ENCODE measurements at places on chromosomes 4 and X.

DNA sequence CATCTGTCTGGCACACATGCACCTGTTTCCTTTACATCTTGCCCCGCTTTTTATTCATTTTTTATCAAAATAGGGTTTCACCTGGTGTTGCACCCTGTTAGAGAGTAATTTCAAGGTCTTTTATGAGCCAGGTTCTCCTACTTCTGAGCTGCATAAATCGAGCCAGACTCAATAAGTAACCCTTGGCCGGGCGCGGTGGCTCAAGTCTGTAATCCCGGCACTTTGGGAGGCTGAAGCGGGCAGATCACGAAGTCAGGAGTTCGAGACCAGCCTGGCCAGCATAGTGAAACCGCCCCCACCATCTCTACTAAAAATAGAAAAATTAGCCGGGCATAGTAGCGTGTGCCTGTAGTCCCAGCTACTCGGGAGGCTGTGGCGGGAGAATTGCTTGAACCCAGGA is 1.0 kb upstream of the PPP2R3B start:
- no peak for DNase-seq

DNA sequence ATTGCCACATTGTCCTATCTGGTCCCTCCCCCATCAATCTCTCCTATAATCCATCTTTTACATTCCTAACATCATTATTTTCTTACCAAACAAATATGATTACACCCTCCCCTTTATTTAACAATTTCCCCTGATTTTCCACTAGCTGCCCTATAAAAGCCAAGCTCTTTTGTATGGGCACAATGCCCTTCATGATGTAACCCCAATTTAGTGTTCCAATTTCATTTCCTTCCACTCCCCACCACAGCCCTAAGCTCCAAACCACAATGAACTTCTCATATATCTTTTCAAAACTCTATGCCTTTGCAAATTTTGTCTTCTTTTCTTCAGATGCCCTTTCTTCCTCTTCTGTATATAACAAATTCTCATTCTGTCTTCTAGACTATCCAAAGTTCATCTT is 39.5 kb upstream of the PTPN13 start:
- no peak for DNase-seq

GRCh38 chrX:49054073-49054762 is 4.6 kb upstream of the CCDC120 start:
- no peak for DNase-seq

GRCh38 chrX:118353081-118353850 is 7.4 kb downstream of the WDR44 start:
- no peak for DNase-seq

DNA sequence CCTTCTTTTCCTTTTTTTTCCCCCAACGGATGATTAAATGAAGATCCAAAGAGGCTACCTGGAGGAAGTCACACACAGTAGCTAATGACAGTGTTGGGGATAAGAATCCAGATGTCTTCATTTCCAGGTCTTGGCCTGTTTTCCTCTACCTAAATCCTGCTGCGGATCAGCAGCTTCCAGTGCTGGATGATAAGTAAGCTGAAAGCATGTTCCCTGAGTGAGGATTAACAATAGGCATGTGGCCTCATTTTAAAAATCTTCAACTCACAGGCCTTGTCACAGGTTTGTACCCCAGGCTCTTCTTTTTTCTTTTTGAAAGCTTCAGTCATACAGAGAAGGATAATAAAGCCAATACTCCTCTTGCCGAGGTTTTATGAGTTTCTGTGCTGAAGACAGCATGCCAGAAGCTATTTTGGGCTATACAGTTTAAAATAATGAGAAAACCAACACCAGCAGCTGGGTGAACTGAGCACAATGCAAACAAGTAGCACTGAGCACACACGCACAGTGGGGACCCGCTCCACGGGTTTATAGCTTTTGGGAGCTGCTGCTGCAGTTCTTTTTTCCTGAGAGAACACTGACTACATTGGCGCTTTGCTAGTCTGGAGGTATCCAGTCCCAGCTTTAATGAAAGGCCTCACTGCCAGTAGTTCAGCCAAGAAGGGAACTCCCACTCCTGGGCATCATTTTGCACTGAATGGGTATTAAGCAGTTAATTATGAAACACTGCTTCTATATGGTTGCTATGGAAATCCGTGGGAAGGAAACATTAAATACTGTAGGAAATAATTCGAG is 184.2 kb upstream of the CTSO start:
- DNase-seq, result no peak

DNA sequence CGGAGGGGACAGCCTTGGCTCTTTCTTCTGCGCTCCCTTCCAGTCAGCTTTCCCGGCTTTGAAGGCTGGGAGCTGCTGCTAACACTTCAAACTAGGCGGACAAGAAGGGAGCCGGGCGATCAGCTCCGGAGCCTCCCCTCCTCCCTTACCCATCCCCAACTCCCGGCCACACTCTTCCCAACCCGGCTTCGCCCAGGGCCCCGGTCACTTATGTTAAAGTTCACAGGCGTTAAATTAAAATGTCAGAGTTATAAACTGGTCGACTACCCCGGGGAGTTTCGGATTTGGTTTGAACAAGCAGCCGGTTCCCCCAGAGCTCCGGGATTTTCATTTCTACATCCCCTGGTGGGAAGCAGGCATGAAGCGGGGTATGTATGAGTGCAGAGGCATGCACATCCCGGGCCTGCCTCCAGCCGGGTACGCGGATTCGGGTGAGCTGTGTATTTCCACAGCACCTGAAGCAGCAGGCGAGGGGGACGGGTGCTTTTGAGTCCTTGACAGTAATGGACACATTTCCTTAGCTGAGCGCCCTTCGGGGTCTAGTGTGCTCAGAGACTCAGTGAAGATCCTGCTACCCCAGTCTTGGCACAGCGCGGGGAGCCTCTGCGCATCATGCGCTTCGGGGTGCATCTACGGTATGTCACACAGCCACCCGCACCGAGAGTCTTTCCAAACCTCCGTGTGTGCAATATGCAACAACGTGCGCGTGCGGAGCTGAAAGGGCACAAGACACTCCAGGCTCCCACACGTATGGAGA is 880 bp downstream of the UNC5C start:
- no peak for DNase-seq

DNA sequence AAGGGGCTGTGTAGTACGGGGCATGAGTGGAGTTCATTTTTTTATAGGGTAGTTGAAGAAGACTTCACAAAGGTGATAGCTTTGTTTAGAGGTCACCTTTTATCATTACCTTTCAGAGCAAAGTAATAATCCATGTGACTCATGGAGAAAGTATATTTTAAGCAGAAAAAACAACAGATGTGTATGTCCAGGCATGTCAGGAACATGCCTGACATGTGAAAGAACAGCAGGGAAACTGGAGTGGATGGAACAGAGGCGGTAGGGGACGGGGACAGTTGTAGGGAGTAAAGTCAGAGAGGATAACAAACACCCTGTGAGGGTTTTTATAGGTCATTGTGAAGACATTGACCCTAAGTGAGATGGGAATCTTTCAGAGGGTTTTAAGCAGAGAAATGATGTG is 107.6 kb downstream of the USP9X start:
- no peak for DNase-seq

DNA sequence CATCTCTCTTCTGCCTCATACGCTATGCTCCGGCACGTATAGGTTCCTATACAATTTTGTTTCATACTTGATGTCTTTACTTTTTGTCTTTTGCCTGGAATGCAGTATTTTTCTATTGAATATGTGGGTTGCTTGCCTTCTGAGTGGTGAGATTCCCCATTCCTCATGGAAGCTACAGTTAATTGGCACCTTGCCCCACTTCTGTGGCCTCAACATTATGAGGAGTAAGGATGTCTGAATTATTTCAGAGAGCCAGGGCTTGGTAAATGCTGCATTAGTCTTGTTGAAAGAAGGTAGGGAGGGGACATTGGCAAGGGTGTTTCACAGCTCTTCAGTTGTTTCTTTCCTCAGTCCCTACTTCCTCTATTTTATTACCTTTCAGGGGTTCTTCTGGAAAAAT is 23.0 kb downstream of the CDKL5 start:
- no peak for DNase-seq

- no peak for DNase-seq
Measured at GRCh38 chr4:117793845-117794480, 240.3 kb upstream of the NDST3 start.

DNA sequence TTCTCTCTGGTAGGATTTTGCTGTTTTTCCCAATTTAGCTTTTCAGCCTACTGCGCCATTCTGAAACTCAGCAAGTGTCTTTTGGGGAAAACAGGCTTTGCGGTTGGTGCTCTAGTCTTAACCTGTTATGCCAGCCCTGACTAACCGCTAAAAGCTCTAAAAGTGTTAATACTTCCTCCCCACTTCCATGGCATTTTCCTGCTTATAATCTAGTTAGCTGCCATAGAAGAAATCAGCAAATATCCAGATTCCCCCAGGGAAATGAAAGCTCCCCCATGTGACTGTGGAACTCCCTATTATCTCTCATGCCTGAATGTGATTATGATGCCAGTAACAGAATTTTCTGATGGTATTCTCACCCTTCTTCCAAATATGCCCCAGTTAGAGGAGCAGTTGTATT is 28.7 kb upstream of the GYPA start:
- DNase-seq, result no peak

- DNase-seq, result no peak
Measured at GRCh38 chr4:129140521-129140920, 44.6 kb downstream of the C4orf33 start.

- no peak for DNase-seq
Measured at GRCh38 chr4:17236686-17237085, 275.2 kb downstream of the QDPR start.

GRCh38 chr4:129218360-129218759 is 122.4 kb downstream of the C4orf33 start:
- DNase-seq, result no peak

DNA sequence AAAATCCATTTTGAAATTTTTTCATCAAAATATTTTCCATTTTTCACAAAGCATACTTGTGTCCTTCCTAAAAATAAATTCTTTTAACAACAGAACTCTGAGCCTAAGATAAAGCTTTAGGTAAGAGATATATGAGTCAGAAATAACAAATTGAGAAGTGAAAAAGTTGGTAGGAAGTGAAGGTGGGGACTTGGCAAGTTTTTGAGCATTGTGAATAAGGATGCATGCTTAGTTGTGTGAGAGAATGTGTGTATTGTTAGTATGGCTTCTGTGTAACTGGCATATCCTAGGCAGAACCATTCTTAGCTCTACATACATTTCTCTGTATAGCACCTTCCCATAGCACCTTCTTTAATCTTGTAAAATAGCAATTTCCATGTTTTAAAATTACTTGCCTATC is 6.8 kb downstream of the ASB5 start:
- no peak for DNase-seq

- DNase-seq, result no peak
Measured at GRCh38 chr4:170008371-170008770, 17.8 kb downstream of the MFAP3L start.

DNA sequence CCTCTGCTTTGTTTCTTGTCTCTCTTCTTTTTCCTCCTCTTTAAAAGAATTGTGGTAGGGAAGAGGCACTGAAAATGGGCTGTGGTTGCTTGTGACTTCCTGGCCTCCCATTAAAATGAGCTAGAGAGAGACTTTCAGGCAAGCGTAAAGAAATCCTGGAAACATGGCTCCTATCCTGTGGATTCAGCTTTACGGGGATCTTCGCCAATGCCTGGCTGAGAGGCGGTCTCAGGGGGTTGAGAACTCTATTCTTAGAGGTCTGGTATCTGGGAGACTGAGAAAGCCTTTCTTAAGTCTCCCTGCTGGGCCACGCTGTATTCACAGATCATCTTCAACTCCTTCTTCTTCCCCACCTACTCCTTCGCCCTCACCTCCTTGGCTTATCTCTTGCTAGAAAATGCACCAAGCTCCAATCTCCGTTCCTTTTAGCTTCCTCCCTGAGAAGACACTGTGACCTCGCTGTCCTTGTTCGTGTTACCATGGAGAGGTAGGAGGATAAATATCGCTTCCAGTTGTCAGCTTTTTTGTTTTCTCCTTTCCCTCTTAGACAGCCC is 542 bp upstream of the KLF8 start:
- no peak for DNase-seq

- DNase-seq, result no peak
Measured at GRCh38 chr4:98746936-98747335, 88.5 kb upstream of the TSPAN5 start.

- DNase-seq, result no peak
Measured at GRCh38 chrX:10965174-10965798, 145.8 kb upstream of the HCCS start.

GRCh38 chr4:74969507-74970474 is 36.9 kb downstream of the PARM1 start:
- DNase-seq, result no peak

- no peak for DNase-seq
Measured at GRCh38 chr4:17272154-17272553, 239.7 kb downstream of the QDPR start.

GRCh38 chrX:126141014-126141413 is 25.1 kb downstream of the DCAF12L2 start:
- DNase-seq, result no peak

DNA sequence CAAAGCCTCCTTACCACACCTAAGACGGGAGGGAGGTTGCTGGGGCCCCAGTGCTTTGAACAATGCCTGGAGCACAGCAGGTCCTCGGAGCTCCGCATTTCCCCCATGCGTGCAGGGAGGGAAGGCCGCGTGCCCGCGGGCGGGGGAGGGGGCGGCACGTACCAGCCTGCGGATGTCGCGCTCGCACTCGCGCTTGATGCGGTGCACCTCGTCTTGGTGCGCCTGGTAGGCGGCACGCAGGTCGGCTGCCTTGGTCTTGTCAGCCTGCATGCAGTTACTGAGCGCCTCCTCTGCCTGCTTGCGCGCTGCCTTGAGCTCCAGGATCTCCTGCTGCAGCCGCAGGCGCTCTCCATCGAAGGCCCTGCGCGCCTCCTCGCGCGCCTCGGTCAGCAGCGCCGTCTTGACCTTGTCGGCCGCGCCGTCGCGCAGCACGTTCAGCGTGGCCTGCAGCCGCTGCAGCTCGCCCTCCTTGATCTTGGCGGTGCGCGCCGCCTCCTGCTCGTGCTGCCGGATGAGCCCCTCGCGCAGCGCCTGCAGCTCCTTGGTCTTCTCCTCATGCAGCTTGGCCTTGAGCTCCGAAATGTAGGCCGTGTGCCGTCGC is 87.2 kb upstream of the C4orf50 start:
- no peak for DNase-seq

GRCh38 chr4:170124406-170124805 is 34.6 kb upstream of the AADAT start:
- no peak for DNase-seq

GRCh38 chrX:22035236-22035635 is 3.1 kb downstream of the PHEX start:
- DNase-seq, result no peak

DNA sequence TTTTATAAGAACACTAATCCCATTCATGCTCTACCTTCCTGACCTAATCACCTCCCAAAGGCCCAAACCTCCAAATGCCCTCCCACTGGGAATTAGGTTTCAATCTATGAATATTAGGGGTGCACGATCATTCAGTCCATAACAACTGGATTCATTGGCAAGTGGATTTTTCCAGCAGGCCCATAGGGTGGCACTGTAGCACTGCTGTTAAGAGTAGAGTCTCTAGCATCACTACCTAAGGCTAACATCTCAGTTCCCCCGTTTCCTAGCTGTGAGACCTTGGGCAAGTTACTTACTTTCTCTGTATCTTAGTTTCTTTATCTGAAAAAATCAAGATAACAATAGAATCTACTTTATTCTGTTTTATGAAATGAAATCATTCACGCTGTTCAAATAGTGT is 315.8 kb downstream of the STIM2 start:
- no peak for DNase-seq

GRCh38 chrX:138287205-138287877 is 424.2 kb downstream of the FGF13 start:
- DNase-seq, result no peak
